ENCODE measurements at places on chromosomes 4 and X.

- DNase-seq = no peak
Observed at GRCh38 chrX:106468433-106468832, 143.3 kb upstream of the RADX start.

GRCh38 chr4:73617256-73617655 lies 3.0 kb downstream of the RASSF6 start:
- DNase-seq = no peak

DNA sequence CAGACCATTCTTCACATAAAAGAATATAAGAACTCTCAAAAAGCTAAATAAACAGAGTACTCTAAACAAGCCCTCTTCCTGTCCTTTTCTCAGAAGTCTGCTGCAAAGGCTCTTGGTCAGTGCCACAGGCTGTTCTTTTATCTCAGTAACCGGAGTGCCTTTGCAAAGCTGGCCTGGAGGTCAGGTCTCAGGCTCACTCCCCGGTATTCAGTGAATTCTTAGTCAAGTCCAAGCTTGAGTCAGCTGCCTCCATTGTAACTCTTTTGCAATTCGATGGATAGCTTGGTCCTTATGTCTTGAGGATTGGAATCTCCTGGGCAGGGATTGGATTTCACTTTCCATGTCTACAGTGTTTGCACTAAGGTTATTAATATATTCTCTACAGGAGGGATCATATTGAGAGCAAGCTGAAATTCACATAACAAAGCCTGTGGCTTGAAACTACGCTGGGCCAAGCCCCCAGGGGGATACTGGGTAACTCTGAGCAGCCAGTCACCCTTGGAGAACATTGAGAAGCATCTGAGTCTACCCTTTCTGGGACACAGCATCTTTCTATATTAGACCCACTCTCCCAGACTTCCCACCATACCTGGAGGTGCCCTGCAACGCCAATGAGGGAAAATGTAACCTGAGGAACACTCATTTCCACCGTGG lies 10.0 kb upstream of the HS6ST2 start:
- no peak for DNase-seq

DNA sequence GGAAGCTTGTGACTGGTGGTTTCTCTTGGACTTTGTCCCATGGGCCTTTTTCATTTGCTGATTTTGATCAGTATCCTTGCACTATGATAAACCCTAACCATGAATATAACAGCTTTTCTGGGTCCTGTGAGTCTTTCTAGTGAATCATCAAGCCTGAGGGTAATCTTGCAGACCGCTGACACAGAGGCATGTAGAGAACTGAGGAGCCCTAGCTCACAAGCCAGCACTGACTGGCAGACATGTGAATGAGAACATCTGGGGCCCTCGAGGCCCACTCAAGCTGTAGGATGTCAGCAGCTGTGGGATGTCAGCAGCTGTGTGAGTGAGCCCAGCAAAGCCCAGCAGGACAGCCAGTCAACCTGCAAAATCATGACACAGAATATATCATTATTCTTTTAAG lies 36.7 kb downstream of the HMGB3 start:
- DNase-seq = no peak

GRCh38 chr4:174717828-174718227 lies 111.2 kb downstream of the GLRA3 start:
- DNase-seq = no peak

DNA sequence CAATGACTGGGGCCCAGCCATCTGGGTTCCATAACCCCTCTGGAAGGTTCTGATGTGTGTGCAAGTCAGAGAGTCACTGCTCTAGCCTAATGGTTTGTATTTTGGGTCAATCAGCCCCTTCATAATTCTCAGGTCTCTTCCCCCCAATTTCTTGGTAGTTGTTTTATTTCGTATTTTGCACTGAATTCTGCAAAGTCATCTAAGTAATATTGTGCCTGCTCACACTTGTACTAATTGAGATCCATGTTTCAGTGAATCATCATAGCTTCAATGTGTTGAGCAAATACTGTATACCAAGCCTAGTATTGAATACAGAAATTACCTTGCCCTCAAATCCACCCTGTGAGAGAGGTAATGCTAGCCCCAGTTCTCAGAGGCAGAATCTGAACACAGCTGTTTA lies 28.0 kb upstream of the TBL1X start:
- no peak for DNase-seq

- no peak for DNase-seq
Observed at GRCh38 chr4:139642364-139642763, 23.3 kb upstream of the MGST2 start.
